Activated T-cell treated with anti-CD3 and anti-CD28 coated beads, Interleukin-2, amount 50 U/mL, for 72 hours (primary cell): ENCODE measurements at places on chromosomes 16 and 17. TPM values are rescaled to one million over a fixed set of nuclear protein-coding genes. Genes with fewer than 3 reads are reported as not detected.

The SCGB1C2 gene
- not detected for total RNA-seq

GRCh38 chr16:15961060-15961511 lies 11.7 kb downstream of the ABCC1 start:
- peaks cover 18% of the 10 kb centered on the region for H3K36me3 ChIP-seq
- DNase-seq, result peak; percentile 83
- peak overlapping the region; percentile 91 for H3K4me3 ChIP-seq
- peak overlapping the region; percentile 99 for H3K27ac ChIP-seq
- H3K4me1 ChIP-seq, result peaks cover 86% of the 10 kb centered on the region

DNA sequence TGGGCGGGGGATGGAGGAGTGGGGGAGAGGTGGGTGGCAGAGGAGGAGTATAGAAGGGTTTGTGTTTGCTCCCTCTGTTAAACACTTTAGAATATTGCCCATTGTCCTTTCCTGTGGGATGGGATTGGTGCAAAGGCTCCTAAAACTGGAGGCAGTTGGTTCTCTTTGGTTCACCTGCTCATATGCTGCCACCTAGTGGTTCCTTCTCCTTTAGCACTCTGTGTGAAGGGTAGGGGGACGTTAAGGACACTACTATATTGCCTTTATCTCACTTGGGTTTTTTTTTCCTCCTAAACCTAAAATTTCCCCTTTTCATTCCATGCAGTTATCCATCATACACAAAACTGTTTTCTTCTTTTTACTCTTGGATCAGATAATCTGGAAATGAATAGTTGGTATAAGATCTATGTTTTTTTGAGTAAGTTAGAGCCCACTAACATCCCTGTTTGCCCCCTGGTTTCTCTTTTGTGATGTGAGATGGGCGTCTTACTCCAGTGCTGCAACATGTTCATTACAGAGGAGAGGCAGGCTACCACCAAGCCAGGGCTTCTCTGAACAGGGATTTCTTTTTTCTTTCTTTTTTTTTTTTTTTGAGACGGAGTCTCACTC lies 23.8 kb downstream of the SNX11 start:
- H3K4me3 ChIP-seq, result no peak overlapping the region
- DNase-seq, result peak; percentile 69
- no peak overlapping the region for H3K27ac ChIP-seq
- H3K4me1 ChIP-seq, result no peaks in the 10 kb centered on the region

DNA sequence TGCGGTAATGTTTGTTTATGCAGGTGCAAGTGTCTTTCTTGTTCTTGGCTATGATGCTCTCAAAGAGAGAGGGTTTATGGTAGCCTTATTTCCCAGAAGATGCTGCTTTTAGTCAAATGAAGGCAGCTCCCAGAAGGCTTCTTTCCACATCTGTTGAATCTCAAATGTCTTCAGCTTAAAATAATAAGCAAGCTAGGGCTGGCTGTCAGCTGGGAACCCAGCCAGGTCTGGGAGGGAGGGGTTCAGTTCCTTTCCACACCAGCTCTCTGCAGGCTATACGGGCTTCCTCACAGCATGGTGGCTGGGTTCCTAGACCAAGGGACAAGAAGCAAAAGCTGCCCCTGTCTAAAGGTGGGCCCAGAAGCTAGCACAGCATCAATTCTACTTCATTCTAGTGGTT lies 47.4 kb upstream of the ATF7IP2 start:
- no peak for DNase-seq
- H3K27ac ChIP-seq, result peak overlapping the region; percentile 35
- H3K27me3 ChIP-seq, result no peaks in the 10 kb centered on the region
- peaks cover 5% of the 10 kb centered on the region for H3K4me1 ChIP-seq

DNA sequence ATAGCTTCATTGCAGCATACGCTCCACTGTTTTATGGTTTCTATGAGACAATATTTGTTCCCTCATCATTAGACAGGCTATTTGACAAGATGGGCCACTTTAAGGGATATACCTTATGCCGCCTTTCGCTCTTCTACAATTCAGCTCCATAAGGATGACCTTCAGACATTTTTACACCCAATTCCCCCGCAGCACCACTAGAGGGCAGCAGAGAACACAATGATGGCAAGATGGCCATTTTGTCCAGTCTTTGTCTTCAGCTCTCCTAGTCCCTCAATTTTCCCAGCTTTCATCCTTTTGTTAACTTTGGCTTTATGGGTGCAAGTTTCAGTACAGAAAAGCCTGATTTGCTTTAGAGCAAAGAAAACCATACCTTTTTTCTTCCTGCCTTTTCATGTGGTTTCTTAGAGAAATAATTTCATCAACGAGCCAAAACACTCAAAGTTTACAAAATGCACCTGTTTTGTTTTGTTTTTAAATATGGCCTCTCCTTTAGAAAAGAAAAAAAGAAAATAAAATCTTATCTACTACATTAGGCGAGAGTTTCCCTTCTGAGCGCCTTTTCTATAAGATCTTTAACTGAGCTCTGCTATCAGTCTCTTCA lies 355.3 kb downstream of the TOX3 start:
- no peak overlapping the region for H3K27ac ChIP-seq
- H3K27me3 ChIP-seq, result no peaks in the 10 kb centered on the region
- H3K4me1 ChIP-seq, result no peaks in the 10 kb centered on the region
- no peak overlapping the region for H3K4me3 ChIP-seq
- DNase-seq, result peak; percentile 32
